ENCODE measurements at places on chromosomes 7 and 10.
A peak's percentile ranks its signal among the peaks of the same experiment; 100 is the strongest.

DNA sequence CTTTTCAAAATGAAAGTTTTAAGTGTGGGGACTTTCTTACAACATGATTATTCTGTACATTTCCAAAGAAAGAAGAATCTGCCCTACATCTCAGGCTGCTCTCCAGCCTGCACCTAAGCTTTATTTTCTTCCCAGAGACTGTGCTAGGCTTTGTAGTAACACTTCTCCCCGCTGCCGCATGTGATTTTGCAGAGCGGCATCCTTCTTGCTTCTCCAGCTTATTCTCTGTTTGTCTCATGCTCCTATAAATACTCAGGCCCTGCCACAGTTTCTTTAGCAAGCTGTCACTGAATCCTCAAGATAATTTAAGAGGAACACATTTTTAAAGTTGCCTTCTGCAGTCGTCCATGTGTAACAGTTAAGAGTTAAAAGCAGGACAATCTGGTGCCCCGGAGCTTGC, 53.5 kb downstream of the INSYN2A start:
- DNase-seq, result no peak

DNA sequence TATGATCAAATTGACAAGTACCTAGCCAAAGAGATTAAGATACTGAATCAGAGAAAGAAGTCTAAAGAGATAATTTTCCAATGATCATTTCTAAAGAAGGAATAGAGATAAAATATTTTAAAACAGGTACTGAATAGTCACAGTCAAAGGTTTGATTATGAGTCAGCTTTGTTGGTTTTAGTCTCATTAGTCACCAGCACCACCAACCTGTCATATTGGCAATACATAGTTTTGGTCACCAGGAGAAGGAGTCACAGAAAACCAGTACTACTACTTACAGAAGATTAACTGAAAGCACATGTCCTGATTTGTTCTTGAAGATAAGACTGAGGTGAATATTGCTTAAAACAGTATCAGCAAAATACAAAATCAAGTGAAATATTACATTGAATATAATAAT, 34.6 kb downstream of the ZEB1 start:
- DNase-seq, result peak; percentile 85

GRCh38 chr10:74058658-74059057, 60.7 kb downstream of the VCL start:
- no peak for DNase-seq

GRCh38 chr10:93473804-93474472, 8.2 kb downstream of the MYOF start:
- no peak for DNase-seq

DNA sequence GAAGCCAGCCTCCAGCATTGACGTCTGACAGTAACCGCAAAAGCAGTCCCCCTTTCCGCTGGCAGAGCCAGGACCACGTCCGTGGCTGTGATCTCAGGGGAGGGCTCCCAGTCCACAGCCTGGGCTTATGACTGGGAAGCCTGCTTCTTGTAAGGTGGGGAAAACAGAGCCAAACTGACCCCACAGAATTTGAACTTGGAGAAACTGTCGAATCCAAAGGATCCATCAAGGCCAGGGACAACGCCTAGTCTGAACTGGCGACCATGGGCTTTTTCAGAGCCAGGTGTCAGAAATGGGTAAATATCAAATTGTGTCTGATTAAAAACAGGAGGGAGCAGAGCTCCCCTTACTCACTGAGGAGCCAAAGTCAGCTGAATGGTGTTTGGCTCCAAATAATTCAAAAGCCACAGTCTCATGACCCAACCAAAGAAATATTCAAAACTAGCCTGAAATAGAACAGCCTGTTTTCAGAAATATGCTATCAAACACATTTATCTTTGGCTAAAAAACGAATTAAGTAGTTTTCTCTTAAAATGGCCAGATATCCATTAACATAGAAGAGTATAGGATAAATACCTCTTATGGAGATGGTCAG, 751.4 kb upstream of the GALNT17 start:
- no peak for DNase-seq

DNA sequence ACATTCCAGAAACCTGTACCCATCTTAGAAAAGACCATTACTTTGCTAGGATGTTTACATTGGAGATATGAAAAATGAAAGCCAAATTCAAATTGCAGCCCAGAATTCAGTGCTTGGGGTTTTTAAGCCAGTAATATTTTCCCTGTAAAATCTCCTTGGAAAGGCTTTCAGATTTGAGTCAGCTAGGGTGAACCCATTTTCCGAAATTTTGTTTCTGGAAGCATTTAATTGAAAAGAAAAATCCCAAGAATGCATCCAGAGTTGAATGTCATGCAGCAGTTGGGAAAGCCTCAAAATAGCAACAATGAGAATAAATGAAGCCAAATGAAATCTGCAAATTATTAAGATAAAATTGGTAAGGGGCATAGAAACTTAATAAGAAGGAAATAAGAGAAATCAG, 106.4 kb downstream of the BMPER start:
- no peak for DNase-seq

GRCh38 chr7:45007571-45008328, 7.7 kb downstream of the CCM2 start:
- DNase-seq, result no peak

- DNase-seq, result no peak
Observed at GRCh38 chr10:87722716-87723115, 63.0 kb downstream of the PAPSS2 start.

DNA sequence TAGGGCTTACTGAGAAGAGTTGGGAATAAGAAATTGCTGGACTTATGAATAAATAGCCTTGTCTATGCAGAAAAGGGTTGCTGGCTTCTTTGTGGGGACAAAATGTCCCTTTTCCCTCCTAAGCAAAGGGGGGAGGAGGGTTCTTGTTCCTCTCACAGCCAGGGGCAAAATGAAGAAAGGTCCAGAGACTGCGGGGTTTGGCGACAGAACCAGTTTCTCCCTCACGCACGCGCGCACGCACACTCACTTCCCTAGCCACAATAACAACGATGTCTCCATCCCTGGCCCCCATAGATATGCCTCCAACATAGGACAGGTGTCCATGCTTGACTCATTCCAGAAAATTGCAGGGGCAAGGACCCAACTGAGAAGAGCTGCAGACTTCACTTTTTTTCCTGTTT, 3.3 kb downstream of the ZMIZ1 start:
- DNase-seq, result peak; percentile 74

DNA sequence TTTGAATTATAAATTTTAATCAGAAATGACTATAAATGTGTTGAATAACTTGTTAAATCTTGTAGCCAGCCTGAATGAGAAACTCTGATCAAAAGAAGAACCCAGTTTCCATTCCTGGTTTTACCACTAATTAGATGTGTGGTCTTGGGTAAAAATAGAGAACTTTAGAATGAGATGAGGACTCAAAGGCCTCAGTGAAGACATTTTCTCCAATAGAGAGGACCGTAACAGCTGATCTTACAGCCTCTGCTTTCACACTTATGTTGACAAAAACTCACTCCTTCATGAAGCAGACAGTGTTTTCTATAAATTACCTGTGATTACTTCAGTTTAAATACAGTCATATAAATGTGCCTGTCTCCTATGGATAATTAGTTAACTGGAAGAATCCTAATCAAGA, 200.1 kb upstream of the MEOX2 start:
- DNase-seq, result no peak

DNA sequence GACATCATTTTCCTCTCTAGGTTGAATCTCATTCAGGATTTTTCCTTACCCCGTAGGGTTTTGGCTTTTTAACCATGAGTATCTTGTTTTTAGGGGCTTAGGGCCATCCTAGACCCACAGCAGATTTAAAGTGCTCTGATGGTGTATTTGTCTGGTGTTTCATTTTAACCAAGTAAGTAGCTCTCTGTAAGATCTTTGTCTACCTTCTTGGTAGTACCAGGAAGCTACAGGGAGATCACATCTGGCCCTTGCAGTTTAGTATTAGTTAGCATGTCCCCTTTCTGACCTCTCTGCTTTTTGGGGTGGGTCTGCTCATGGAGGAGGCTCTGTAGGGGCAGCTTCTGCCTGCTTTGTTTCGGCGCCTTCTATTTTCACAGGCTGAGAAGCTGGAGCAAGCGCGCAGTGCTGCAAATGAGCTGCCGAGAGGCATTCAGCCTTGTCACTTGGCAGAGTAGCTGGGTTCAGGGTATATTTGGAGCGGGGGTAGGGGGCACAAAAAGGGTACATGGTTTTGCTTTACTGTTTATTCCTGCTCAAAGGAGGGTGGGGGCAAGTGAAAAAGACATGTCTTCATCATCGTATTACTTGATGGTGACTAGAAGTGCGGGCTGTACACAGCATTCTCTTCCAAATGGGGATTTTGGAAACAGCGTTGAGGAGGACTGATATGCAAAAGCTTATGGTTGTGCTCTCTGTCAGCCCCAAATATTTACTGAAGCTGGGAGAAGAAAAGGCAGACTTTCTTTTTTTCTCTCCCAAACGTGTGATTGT, 146.3 kb downstream of the CELF2 start:
- DNase-seq, result no peak

GRCh38 chr7:55088107-55088506, 69.3 kb downstream of the EGFR start:
- no peak for DNase-seq

GRCh38 chr7:35446091-35446490, 192.2 kb upstream of the TBX20 start:
- no peak for DNase-seq

GRCh38 chr7:7996568-7996967, 28.0 kb downstream of the GLCCI1 start:
- DNase-seq, result peak; percentile 97

GRCh38 chr7:134403062-134403461, 55.8 kb downstream of the AKR1B1 start:
- DNase-seq, result no peak

DNA sequence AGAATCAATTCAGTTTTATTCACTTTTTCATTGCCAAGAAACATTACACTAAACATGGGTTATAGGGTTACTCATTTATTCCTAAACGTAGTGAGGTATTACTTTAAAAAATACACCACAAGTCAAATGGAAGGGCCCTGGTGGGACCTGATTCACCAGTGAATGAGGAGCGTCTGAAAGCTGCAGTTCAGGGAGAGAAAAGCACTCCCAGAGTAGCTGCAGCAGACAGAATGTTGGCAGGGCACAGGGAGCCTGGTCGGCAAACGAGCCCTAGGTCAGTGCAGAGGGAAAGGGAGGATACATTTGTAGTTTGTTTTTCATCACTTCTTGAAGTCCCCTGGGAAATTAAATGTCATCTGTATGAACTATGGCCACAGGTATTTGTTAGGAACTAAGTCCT, 361.7 kb upstream of the ETV1 start:
- DNase-seq, result no peak

- no peak for DNase-seq
Observed at GRCh38 chr7:69625238-69625637, 27.0 kb downstream of the AUTS2 start.

- DNase-seq, result no peak
Observed at GRCh38 chr10:50909334-50910014, 24.0 kb upstream of the A1CF start.

- DNase-seq, result no peak
Observed at GRCh38 chr10:114911052-114911711, 26.8 kb upstream of the TRUB1 start.

DNA sequence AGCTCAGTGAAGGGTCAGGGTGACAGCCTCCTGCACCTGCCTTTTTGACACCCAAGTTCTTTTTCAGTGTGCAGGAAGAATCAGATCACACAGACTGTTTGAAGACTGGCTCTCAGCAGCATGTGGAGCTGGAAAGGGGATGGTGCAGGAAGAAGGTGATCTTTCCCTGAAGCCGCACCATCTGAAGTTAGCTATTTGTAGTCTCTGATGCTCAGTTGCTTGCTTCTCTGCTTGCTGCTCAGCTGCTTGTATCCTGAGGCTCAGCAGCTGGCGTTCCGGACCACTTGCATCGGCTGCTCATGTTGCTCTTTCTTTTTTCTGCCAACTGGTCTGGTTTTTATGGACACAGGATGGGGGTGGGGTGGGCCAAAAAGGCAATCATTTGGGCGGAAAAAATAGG, 15.8 kb upstream of the DNMBP start:
- DNase-seq, result no peak

DNA sequence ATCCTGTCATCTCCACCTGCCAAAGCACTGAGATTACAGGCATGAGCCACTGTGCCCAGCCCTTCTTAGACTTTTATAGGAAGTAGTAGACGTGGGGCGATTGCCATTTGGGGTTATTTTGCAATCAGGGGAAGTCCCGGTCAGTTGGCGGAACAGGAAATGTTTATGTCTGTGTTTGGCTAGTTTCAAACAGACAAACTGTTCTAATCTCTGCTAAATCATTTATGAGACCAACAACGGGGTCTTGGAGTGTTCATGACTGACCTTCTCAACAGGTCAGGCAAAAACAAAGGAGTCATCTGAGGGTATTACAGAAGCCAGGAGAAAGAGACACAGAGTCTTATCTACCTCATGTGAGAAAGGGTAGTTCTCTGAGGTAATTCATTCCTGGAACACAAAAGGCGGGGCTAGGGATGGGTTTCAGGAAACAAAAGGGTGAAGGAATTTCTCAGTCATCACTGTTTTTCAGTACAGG, 6.6 kb upstream of the TPK1 start:
- DNase-seq, result no peak

DNA sequence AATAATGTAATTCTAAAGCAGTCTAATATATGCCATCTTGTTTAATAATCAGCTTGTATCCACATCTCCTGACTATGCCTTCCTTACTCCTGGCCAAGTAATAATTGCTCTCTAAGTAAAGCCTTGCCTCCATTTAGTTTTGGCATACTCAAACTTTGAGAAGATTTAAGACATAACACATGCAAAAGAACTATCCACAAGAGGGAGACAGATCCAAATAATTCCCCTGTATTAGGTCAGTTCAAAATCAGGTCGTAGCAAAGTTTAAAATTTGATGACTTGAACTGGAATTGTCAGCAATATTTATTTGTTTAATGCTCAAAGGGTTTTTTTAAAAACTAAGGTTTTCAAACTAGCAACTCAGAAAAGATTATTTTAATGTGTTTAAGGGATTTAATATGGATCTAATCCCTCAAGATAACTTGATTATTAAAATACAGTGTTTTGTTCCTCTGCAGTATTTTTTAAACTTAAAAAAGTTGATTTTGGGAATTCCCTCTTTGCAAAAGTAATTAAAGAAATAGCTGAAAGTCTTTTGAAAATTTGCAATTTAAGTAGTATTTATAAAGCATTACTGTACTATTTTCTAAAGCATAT, 95.3 kb downstream of the HDAC9 start:
- peak; percentile 53 for DNase-seq

- DNase-seq, result no peak
Observed at GRCh38 chr7:106869954-106870353, 4.9 kb downstream of the PIK3CG start.

- DNase-seq, result no peak
Observed at GRCh38 chr7:117489911-117490310, 10.1 kb downstream of the CFTR start.

DNA sequence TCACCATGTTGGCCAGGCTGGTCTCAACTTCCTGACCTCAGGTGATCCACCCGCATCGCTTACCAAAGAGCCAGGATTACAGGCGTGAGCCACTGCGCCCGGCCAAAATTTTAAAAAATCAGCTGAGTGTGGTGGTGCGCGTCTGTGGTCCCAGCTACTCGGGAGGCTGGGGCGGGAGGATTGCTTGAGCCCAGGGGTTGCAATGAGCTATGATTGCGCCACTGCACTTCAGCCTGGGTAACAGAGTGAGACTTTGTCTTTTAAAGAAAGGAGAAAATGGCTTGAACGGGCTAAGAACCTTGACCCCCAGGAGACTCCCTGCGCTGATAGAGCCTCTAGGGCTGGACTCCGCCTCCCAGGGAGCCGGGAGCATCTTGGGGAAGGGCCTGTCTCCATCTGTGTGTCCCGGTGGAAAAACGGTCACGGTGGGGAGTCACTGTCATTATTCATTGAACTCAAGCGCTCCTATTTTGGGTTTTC, 760 bp upstream of the KCTD7 start:
- no peak for DNase-seq

Data from PC-9 (cell line).